HL-60 (cell line): ENCODE measurements at places on chromosomes 1 and 21.

DNA sequence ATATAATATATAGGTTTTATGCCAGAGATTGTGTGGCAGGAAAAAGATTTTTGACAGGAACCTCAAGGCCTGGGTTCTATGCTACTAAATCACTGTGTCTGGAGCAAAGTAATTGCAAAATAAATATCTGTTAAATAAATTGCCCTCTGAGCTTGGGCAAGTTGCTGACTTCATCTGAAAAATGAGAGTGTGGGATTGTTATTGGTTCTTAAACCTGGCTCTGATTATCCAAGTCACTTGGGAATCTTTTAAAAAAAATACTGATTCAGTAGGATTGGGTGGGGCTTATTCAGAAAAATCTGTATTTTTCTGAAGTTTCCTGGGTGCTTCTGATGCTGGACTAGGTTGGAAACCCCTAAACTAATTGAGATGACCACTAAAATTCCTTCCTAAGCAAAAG is 174.1 kb upstream of the SGIP1 start:
- no peak for DNase-seq

DNA sequence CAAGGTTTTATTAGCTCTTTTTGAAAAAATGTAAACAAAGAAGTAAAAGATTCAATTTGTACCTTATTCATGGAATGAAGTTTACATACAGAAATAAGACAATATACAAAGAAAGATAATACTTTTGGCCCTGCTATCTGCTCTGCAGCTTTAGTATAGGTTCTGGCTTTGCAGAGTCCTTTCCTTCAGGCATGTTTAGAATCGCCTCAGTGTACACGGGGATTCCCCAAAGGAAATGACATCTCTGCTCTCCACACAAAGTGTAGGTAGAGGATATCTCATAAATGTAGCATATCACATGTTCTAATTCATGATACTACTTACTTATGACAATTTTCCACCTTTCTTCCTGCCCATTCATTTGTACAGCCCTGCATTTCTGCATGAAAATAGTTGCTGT is 222.6 kb upstream of the DPYD start:
- no peak for DNase-seq

DNA sequence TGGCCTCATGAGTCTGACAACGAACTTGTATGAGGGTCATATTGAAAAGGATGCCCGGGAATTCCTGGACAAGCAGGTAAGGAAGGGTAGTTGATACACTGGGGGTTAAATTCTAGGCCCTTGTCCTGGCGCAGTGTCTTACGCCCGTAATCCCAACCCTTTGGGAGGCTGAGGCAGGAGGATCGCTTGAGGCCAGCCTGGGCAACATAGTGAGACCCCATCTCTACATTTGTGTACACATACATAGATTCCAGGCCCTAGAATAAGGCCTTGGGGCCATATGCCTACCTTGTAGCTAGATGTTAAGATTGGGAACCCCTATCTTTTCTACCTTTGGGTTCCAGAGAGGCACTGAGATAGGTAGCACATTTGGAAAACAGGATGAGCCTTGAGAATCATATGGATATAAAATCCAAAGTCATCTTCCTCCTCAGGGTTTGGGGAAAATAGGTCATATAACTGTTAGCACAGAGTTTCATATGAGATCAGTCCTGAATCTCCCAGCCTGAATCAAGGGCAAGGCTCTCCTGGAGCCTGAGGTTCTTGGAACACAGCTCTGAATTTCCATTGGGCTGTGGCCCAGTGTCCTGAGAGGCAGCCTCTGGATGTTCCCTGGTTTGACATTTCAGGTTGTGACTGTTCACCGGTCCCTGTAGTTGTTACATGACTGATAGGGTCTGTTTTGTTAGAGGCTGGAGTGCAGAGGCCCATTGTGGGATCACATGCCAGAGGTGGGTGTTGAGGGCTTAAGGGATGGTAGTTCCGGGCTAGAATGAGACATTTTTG is 104.4 kb downstream of the PIK3R3 start:
- no peak for DNase-seq

DNA sequence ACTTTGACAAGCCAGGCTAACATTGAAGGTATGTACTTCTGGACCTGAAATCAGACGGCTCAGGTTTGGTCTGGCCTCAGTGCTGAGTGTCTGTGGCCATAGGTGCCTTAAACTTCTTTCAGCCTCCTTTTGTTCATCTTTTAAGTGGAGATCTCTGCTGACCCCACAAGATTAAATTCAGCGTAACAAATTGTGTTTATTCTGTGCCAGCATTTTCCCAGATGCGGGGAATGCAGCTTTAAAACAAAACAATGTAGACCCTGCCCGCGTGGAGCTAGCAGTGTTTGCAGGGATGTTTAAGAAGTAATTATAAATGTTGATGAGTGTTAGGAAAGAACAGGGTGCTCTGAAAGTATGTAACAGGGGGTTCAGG is 923 bp downstream of the CAP1 start:
- no peak for DNase-seq

DNA sequence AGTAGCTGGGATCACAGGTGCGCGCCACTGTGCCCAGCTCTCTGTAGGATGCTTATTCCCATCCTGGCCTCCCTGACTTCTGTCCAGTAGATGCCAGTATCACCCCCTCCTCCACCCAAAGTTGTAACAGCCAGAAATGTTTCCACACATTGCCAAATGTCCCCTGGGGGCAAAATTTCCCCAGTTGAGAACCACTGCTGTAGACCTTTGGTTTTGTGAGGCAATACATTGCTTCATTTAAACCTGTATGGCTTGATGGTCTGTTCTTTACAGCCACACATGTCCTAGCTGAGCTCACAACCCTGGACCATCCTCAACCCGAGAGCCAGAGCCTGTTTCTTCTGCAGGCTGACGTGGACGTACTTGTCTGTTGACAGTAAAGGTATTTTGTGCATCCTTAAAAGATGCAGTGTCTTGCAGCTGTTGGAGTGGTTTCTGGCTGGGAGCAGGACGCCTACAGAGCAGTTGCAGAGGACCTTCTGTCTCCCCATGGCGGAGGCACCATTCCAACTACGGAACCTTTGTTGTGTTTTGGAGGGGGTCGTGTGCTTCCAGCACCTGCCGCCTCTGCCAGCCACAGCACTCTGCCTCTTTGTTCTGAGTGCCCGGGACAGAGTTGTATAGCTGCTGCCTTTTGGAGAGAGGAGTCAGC is 26.6 kb downstream of the DOP1B start:
- peak; percentile 49 for DNase-seq

DNA sequence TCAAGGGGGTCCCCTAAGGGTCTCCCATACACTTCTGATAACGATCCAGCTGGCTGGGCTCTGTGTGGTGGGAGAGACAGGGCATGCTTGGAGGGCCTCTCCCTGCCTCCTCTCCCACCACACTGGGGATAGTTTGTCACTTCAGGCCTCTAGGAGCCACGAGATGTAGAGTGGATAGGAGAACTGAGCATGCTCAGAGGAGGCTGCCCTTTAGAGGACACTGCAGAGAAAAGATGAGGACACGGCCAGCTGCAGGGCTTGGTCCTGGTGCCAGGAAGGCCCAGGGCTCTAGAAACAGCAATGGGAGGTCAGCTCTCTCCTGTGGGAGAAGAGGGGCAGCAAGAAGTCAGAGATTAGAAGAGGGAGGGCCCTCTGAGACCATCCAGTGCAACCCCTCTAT is 25.7 kb downstream of the SLC9A1 start:
- DNase-seq, result no peak

GRCh38 chr1:13469343-13469742 is 44.5 kb downstream of the LRRC38 start:
- DNase-seq, result no peak

DNA sequence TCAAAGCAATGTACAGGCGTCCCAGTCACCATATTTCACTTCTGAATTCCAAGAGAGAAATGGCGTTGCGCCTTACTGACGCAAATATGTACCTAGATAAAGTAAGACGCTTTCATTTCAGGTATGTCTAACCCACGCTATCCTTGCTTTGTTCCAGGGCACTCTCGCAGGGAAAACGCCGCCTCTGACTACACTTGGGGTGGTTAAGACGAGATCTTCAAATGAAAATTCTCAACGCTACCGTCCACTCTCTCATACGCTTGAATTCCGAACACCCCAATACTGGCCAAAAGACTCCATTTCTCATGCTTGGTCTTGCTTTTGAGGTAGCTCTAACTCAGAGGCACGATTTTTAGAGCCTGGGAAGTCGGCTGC is 736 bp upstream of the ZMPSTE24 start:
- DNase-seq, result no peak

DNA sequence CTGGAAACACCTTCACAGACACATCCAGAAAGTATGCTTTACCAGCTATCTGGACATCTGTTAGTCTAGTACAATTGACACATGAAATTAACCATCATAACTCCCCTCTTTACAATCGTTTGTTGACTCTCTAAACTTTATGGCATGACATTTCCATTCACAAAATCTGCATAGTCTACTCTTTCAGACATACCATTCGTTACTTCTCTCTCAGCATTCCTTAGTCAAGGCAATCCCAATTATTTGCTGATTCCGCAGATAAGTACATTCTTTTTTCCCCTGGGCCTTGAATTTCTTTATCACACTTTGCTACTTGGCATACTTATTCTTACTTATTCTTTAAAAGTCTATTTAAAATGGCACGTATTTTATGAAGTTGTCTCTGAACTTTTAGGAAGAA is 15.1 kb upstream of the CRB1 start:
- DNase-seq, result no peak

DNA sequence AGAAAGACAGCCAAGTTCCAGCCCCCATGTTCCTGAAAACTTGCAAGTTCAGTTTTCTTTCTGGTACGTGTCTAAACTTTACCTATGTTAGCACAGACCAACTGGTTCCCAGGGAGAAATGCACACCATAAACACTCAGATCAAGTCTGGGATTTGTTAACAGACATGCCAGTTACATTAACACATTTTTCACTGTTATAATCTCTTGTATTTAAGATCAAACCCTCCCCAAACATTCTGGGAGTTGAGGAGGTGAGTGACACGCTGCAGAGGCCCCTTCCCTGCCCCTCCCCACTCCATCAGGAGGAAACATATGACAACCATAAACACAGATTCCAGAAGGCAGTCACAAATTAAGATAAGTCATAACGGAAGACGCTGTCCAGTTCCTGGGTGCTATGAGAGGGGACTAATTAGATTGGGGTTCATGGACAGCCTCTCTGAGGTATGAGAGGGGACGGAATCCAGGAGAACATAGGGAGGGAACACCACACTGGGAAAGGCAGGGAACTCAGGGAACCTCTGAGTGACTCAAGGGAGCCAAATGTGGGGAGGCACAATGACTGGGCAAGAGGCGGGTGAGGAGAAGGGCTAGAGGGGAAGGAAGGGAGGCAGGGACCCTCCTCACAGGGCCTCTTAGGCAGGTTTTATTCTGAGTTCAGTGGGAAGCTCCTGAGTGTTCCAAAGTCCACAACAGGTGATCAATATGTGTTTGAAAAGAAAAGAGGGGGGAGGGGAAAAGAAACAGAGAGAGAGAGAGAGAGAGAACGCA is 25.0 kb downstream of the DUSP10 start:
- DNase-seq, result no peak

DNA sequence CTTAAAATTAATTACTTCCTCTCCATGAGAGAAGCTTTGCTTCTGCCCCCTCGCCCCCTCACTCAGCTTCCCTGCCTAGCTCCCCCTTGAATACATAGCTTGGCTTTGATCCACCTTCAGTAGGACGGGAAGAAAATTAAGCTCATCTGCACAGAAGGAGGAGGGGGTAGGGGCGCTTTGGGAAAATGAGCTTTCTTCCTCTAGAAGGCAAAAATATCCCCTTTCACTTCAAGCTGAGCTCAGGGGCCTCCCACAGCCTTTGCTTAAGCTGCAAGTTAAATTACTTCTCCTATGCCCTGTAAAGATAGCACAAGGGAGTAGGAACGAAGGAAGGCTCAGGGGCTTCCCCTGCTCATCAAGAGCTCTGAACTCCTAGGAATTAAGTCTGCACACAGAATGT is 65.2 kb upstream of the GOLT1A start:
- DNase-seq, result no peak

DNA sequence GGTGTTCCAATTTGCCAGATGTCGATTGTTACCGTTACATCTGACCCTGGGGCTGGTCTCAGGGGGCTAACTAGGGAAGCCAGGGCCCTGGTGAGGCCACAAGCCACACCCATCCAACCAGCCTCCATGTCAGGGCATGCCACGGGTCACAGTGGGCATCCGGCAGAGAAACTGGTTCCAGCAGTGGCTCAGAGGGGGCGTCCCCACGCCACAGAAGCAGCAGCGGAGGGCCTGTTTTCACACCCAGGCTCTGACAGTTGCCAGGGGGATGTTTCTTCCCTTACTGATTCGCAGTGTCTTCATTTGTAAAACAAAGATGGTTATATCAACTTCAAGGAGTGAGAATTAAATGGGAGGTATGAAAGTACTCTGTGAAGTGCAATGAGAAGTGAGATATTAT is 75.0 kb upstream of the COX20 start:
- DNase-seq, result no peak

GRCh38 chr21:32351428-32351827 is 41.4 kb downstream of the URB1 start:
- DNase-seq, result no peak

- DNase-seq, result no peak
Measured at GRCh38 chr1:21234779-21235178, 55.5 kb downstream of the ECE1 start.

DNA sequence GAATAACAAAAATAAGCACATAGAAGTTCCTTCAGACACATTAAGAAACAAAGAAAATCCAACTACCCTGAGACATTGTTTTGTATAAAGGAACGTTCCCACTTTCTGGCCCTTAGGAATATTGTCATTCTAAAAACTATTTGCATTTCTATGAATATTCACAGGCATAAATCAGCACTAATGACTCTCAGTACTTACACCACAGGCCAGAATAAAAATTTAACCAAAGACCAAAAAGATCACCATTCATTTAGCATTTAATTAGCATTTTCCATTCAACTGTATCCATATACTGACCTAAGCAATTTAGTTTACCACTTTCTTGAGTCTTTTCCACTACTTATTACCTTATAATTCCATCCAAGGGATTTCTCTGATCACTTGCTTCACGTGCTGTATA is 75.4 kb downstream of the TTLL7 start:
- DNase-seq, result no peak

- DNase-seq, result no peak
Measured at GRCh38 chr1:232600424-232601258, 29.3 kb downstream of the SIPA1L2 start.

- DNase-seq, result no peak
Measured at GRCh38 chr1:150221552-150221951, 14.4 kb downstream of the ANP32E start.

DNA sequence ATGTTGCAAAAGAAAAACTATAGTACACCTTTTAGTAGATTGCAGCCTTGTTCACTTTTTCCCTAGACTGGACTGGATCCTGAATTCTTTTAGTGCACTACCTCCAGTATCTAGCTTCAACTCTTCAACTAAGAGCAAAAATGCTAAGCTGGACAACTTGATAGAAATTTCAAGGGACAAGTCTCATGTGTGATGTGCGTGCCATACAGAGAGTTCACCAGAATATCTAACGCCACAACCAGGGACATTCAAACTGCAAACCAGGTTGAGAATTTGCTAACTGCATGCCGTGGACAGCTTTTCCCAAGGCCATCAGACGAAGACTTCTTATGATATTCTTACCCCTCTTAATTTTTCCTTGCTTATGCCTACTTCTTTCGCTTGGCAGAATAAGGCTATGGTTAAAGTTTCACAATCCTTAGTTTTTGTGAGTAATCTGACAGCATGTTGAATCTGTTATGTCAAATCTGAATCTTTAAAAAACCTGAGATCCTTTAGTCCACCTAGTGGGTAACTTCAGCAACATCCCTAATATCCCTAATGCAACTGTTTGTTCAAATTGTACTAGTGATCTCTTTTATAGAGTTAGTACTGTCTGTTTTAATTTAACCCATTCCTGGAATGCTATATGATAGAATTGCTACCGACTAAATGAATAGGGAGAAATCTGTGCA is 66.4 kb downstream of the DDAH1 start:
- DNase-seq, result no peak

GRCh38 chr1:25066256-25066655 is 136.2 kb upstream of the RUNX3 start:
- no peak for DNase-seq
